ENCODE measurements at places on chromosomes 5 and 9.
A peak's percentile ranks its signal among the peaks of the same experiment; 100 is the strongest.

GRCh38 chr5:149411738-149412519, 32.8 kb upstream of the IL17B start:
- DNase-seq, result no peak

GRCh38 chr5:78295035-78295961, 800 bp upstream of the AP3B1 start:
- DNase-seq, result no peak

DNA sequence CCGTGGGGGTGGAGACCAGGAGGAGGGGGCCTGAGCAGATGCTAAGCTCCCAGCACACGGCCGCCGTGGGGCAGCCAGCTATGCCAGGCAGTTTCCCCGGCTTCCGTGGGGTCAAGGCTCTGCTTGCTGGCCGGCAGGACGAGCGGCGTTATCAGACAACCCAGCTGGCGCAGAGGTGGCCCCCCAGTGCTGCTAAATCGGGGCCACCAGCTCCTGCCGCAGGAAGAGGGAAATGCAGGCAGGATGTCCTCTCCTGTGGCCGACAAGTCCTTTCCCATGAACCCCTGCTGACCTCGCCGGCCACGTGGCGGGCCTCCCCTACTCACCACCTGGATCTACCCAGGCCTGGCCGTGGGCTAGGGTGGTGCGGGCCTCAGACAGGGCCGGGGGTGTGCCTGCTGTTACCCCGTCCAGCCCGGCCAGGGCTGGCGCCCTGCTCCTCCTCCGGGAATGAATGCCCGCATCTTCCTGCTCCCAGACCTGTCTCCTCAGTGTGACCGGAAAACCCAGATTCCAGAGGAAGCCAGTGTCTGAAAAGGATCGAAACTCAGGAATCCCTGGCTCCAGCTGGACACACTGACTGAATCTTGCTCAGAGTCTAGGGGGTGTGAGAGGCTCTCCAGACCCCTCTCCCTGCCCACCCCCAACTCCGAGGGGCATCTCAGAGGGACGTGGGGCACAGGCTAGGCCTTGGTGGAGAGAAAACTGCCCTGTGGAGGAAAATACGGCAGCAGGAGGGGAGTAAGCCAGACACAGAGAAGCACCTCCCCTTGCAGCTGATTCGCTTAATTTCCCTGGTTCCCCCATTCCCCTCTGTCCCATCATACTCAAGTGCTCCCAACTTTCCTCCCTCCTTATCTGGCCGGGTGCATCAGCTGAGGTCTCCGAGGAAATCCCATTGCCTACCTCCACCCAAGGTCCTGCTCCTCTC, 3.9 kb downstream of the FLT4 start:
- DNase-seq, result no peak

GRCh38 chr5:60492958-60493357, 207.0 kb downstream of the DEPDC1B start:
- peak; percentile 55 for DNase-seq

GRCh38 chr9:15144622-15145061, 162.4 kb downstream of the TTC39B start:
- DNase-seq, result no peak

GRCh38 chr5:38013107-38013506, 173.3 kb upstream of the GDNF start:
- no peak for DNase-seq

- peak; percentile 68 for DNase-seq
Observed at GRCh38 chr9:116420993-116421538, 266.0 kb upstream of the TRIM32 start.

GRCh38 chr9:113504725-113505590, 41.4 kb downstream of the RGS3 start:
- DNase-seq, result no peak

DNA sequence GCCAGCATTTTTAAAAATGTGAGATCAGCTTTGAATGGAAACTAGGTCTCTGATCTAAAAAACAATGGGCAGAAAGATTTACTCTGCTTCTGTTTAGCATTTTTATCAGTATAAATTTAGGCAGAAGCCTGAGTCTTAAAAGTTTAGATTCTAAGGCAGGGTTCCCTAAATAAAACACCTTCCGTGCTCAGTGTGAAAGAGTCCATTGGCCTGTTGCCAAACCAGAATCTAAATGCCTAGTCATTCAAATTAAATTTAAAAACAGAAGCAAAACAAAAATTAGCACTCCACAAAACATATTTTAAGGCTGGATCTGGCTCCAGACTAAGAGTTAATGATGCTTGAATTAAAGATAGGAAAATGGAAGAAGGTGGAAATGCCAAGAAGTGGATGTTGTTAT, 4.5 kb downstream of the TYRP1 start:
- no peak for DNase-seq

DNA sequence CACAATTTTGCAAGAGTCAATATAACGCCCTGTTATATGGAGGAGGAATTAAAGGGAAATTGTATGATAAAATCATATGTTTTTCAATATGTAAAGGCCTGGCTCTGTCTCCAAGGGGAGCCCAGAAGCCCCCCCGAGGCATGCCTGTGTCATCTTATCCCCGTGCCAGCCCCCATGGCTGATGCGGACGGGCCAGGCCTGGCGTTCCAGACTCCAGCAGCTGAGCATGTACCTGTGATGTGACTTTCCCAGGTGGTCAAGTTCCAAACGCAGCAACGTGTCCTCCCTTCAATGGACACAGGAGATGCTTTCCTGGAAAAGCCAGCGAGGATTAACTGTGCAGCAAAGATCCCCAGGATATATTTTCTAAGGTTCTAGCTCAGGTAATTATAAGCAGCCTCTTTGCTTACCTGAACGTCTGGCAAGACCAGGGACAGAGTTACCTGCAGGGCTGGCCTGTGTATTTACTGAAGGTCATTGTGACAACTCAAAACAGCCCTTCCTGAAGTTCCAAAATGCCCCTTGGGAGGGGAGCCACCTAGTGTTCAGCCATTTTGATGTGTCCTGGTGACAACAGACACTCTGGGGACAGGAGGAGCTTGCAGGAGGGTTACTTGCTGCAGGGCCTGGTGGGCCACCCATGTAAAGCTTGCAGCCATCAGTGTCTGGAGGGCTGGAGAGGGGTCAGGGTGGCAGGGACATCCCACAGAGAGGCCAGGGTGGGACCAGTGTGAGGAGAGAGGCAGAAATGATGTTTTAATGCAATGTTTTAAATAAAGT, 53.3 kb upstream of the RNU6ATAC start:
- no peak for DNase-seq

GRCh38 chr9:129030191-129030590, 2.1 kb upstream of the SH3GLB2 start:
- no peak for DNase-seq

DNA sequence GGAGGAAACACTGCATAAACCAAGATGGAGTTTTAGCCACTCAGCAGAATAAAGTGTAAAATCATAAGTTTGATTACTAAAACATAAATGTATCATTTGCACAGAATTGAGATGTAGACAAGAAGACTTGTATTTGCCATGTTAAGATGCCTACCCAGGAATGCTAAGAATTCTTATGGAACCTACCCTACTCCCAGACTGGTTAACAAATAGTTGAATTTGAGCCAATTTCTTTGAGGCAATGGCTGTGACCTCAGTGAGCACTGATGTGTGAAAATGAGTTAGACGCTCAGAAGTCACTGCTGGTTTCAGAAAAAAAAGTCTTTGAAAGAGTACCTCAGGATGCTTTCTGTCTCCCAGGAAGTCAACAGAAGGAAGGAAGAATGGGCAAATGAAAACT, 95.6 kb downstream of the ESM1 start:
- DNase-seq, result no peak

DNA sequence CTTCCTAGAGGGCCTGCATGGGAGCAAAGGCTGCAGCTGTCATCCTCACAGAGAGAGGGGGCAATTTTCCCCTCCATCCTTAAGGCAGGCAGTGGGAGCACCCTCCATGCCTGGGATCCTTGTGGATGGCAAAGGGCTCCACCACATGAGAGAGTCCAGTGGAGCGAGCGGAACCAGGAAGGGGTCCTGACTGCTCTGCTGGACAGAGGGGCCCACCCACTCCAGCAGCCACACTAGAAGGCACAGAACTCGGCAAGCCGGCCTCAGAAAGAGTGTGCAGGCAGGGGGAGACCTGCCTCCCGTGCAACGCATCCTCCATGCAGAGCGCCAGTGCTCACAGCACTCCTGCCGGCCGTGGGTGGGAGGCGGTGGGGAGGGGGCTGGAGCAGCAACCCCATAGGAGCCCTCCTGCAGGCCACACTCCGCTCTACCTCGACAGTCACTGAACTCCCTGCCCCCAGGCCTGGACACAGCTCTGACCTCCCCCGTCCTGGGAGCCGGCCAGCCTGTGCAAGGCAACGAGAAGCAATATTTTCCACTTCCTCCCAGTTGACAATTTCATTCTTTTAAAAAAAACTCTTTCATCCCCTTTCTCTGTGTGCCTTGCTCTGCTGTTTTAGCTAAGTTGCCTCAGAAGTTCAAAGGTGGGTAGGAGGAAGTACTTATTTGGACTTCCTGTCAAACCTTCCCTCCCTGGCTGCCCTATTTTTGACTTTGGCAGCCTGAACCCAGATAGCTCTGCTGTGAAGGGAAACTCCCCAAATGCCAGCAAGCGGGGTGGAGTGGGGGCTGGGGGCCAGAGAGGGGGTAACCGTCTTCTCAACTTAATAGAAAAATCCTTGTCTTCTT, 5.3 kb upstream of the LCP2 start:
- no peak for DNase-seq

- no peak for DNase-seq
Observed at GRCh38 chr5:117800261-117800660, 1188.1 kb downstream of the DTWD2 start.

DNA sequence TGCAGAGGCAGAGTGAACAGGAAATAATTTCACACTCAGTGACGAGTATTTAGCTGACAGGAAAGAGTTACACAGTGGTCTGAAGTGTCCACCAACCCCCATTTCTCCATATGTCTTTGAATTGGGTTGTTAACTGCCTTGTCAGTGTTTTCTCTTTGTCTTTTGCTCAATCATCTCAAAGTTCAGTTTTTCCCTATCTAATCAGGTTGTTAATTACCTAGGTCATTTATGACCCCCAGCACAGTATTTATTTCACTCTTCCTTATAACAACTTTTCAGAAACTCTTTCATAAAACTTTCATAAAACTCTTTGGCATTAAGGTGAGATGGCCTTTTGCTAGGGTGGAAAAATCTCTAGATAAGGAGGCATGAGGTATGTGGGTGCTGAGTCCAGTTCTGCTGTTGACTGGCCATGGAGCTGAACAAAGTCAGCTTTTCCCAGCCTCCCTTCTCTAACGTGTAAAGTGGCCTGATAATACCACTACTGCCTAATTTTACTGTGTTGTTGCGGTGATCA, 5.2 kb upstream of the ALDOB start:
- no peak for DNase-seq

- no peak for DNase-seq
Observed at GRCh38 chr9:35854091-35854762, 16.0 kb downstream of the OR13J1 start.

DNA sequence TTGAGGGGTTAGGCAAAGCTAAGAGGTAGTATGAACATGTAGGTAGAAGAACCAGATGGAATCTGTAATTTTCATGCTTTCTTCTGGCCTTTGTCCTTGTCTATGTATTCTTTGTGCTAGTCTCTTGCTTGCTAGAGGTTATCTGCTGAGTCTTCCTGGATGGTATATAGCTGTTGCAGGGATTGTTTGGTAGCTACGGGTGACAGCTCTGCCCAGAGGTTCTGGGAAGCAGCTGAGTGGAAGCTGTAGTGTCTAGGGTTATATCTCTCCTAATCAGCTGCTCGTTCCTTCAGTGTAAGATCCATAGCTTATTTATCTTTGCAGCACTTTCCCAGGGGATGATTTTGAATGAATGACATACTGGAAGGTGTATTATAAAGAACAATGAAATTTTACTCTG, 100.3 kb downstream of the ATG10 start:
- DNase-seq, result no peak

- no peak for DNase-seq
Observed at GRCh38 chr5:1396293-1396816, 48.9 kb downstream of the SLC6A3 start.

- DNase-seq, result no peak
Observed at GRCh38 chr5:159249158-159249557, 13.9 kb upstream of the UBLCP1 start.

GRCh38 chr5:38541174-38541725, 15.2 kb downstream of the LIFR start:
- DNase-seq, result no peak

- DNase-seq, result no peak
Observed at GRCh38 chr9:112174222-112174964, 704 bp downstream of the SUSD1 start.

DNA sequence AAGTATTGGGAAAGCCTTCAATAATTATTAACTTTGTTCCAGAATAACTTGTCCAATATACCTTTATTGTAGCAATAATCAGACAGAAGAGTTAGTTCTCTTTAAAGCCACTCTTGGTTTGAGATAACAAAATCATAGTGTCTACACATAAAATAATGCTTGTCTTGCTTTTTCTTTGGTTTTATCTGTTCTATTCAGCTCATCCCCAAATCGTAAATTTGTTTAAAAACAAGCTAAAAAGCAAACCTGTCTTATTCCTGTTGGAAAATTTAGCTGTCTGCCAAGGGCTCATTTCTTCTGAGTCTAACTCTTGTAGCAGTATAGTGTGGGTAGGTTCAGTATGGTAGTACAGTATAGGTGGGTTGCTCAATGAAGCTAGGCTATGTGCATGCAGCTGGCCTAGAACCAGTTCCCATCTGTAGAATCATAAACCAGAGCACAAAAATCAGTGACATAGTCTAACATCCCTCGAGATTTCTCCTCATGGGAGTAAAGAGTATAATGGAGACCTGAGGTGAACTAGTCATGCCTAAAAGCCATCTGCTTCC, 17.9 kb upstream of the APBA1 start:
- no peak for DNase-seq

GRCh38 chr5:1910861-1911772, 28.4 kb upstream of the IRX4 start:
- no peak for DNase-seq

DNA sequence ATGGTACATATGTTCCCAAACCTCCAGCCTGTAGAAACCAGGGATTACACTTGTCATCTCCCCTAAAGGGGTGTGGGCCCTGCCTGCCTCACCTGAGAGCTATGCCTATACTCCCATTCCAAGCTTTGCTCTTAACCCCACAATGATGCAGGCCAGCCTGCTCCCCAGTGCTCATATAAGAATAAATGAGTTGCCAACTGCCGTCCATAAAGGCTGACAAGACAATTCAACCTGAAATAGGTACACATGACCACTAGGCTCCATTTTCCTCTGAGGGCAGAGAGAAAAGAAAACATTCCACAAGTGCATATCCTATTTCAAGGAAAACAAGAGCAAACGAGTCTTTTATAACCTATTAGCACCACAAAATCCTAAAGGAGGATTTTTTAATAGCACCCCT, 28.4 kb downstream of the SKP1 start:
- DNase-seq, result no peak
